Hematopoietic multipotent progenitor cell treated with erythropoietin and hydrocortisone succinate and interleukin-3 and kit ligand, for 8 days (in vitro differentiated cells): ENCODE measurements at places on chromosomes 4 and X.

DNA sequence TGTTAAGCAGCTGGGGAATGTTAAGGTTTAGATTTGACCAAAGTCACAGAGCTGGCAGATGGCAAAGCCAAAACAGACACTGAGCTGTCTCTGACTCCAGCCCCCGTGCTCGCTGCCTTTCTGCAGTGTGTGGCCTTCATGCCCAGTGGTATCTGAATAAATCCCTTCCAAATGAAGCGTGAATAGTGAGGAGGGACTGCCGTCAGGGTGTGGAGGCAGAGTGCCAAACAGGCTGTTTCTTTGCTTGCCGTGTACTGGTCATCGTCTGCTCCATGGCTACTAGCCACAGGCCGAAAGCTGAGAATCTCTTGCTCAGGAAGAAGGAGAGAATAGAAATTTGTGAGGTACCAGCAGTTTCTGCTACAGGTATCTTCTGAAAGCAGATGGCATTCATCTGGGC lies 19.7 kb downstream of the PRIMPOL start:
- no peak for DNase-seq

DNA sequence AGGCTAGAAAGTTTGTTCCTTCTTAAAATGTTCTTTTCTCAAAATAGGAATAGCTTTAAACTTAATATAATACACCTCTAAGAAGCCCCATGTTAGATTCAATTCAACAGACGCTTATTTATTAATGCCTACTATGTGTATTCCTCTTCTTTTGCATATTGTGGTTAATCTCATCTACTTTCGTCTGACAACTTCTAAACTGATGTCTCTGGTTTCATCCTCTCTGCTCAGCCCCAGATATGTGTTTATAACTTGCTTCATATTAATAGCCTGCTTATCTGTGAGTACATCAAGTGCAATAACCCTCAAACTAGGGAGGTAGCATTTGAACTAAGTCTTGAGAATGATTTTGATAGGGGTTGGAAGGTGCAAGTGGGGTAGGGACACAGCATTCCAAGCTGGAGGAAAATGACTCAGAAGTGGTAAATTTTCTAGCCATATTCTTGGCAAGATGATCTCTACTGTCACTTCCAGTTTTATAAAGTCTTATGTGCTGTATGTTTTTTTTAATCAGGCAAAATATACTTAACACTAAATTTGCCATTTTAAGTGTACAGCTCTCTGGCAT lies 37.0 kb downstream of the STK26 start:
- no peak for DNase-seq

GRCh38 chr4:165541851-165542459 lies 163.1 kb downstream of the CPE start:
- DNase-seq = peak; percentile 4

DNA sequence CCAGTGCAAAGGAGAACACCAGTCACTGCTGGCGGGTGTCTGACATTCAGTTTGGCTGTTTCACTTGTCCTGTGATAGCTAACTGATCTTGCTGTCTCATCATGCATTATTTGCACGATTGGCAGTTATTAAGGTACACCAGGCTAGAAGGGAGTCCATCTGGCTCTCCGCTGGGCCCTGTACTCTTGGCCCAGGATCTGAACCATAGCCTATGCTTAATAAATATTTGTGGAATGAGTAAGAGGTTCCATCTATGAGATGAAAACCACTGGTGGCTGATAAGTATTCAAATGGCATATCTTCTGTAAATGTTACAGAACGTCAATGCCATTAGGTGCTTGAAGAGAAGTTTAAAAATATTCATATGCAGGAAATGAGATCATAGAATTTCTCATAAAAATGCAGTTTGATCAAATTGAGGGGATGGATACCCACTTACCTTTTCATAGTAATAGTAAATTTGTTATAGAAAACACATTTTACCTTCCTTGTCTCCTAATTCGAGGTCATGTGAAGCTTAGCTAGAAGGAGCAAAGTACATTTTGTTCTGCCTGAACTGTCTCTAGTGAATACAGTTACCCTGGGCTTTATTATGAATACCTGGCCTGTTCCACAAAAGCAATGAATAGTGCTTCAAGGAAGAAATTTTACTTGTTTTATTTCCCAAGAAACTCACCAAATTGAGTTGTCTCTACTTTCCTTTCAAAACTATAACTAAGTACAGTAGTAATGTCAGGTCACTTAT lies 213.5 kb downstream of the CBR4 start:
- no peak for DNase-seq

DNA sequence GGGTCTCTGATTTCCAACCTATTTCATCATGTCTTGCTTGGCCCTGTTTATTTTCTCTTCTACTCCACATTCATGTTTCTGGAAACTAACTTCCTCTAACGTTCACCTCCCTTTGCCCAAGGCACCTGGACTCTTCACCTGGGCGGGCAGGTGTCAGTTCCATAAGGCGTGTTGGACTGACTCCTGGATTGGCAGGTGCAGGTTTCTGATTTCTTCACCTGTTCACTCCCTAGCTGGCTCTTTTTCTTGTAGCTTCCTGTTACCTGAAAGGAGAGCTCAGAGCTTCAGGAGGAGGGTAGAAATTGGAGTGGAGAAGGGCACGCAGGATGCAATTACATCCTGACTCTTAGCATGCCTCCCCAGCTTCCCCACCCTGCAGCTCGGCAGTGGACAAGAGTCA lies 350.8 kb upstream of the KLF3 start:
- DNase-seq = no peak

DNA sequence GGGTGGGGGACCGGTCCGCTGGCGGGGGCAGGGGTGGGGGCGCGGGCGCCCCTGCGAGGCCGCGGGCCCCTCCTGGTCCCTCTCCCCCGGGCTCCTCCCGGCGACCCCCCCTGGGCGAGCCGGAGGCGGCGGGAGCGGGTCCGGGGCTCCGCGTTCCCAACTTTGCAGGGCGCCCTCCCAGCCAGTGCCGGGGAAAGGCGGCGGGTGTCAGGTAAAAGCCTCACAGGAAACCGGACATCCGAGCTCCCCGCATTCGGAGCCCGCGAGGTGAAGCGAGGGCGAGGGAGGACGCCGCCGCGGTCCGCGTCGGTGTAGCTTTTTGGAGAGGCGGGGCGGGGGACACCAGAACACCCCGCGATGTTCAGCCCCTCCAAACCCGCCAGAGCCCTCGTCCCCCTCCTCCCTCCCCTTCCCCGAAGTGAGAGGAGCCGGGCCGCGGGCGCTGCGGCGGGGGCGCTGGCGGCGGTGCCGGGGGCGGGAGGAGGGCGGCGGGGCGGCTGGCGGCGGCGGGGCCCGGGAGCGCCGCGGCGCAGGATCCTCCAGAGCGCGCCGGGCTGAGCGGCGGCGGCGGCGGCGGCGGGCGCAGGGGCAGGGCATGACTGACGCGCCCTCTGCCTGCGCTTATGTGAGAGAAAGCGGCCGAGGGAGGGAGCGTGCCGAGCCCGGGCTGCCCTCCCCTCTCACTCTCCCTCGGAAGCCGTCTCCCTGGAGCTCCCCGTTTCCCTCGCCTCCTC lies at the start of gene VEGFC:
VEGFC (minus strand) TSS at position 597 of the 734 bp plus-strand sequence. CDS start 611 bp downstream, outside the sequence.
- peak; percentile 8 for DNase-seq

GRCh38 chr4:38177035-38177546 lies 216.9 kb downstream of the PTTG2 start:
- DNase-seq = peak; percentile 73

DNA sequence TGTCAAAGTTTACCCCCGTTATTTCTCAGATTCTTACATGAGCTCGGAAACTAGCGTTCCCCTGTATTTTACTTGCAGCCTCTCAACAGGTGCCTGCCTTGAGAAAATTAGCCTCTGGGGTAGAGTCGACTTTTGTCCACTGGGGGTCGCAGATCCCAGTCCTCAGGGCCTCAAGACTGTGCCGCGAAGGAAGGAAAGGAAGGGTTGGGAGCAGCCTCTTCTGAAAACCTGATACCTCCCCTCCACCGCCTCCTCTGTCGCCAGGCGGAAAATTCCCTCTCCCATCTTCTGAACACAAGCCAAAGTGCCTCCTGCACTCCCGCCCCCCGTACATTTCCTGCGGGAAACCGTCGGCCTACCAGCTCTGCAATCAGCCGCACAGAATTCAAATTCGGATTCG lies 44.4 kb upstream of the TMSB15B start:
- peak; percentile 56 for DNase-seq

DNA sequence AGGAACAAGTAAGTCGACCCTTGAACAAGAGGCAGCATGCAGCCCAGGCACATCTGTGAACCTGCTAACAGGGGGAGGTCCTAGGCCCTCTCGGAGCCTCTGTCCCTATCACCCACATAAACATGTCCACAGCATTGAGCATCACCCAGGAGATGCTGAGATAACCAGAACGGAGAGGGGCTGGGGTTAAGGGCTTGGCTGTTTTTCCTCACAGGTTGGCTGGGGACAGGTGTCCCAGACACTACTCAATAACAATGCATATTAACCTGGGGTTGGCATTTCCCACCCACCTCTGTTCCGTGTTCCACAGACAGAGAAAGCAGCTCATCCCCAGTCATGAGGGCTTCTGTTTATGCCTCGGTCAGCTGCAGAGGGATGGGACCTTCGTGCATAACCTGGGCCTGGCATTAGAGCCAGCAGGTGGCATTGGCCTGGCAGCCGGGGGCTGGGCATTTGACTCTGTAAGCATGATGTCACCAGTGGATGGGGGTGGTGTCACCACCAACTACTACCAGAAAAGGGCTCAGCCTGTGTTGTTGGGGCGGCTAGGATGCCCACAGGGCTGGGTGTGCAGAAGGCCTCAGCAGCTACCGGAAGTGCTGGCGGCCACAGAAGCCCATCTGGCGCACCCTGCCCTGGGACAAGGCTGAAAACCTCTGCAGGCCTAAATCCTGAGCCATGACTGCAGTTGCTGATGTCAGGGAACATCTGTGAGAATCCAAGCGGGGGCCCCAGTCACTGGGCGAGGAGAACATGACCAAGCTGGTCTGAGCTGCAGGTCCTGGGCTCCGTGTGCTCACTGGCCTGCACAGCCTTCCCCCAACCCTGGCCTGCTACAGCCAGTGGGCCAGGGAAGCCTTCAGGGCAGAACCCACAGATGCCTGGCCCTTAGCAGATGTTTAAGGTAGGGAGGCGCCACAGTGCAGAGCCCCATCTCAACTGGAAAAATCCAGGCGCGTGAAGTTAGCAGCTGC lies 351.4 kb downstream of the NR3C2 start:
- DNase-seq = no peak
